GM12865 (cell line): ENCODE measurements at places on chromosomes 3 and 15.

- no peak for DNase-seq
Measured at GRCh38 chr3:38957296-38957695, 94.4 kb downstream of the SCN11A start.

DNA sequence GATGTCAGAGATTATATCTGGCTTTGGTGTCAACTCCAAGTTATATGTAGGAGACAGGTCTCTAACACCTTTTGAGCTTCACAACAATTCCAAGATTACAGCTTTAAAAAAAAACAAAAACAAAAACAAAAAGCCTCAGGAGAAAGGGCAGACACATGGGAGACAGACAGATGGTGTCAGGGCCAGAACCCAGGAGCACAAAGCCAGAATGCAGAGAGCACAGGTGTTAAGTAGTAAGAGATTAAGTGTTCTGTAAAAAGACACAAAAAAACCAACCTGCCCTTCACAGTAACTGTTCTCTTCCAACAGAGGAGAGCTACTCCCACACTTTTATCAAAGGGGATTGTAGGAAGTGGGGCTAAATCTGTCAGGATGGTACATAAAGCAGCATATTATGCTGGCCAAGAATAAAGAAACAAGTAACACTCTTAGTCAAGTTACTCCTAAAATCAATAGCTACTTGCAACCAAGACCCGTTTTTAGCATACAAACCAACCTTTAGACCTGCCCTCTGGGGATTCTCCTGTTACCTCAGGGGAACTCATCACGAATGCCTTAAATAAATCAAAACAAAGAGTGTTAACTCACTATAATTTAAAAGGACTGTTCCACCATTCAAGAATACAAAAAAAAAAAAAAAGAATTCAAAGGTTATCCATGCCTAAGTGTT, 5.9 kb downstream of the CPEB1 start:
- DNase-seq: peak; percentile 14

- DNase-seq: no peak
Measured at GRCh38 chr3:123138839-123139444, 62.8 kb upstream of the SEC22A start.

GRCh38 chr15:27669641-27670040, 429.5 kb downstream of the OCA2 start:
- DNase-seq: no peak

DNA sequence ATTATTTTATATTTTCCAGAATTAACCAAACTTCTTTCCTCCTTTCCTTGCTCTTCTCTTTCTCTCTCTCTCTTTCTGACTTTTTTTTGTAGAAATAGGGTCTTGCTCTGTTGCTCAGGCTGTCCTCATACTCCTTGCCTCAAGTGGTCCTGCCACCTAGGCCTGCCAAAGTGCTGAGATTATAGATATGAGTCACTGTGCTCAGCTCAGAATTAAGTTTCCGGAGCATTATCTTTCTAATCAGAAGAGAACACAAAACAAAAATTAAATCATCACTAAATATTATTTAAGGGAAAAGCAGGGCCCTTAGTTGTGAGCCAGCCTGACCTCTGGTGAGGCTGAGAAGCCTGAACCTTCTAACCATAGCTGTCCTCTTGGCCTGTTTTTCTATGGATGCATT, 168.2 kb downstream of the SOX2 start:
- DNase-seq: no peak

GRCh38 chr3:89038869-89039268, 68.6 kb upstream of the EPHA3 start:
- DNase-seq: no peak

GRCh38 chr3:118171236-118171852, 863.3 kb downstream of the IGSF11 start:
- DNase-seq: no peak

- no peak for DNase-seq
Measured at GRCh38 chr3:11523572-11524101, 120.1 kb downstream of the VGLL4 start.

GRCh38 chr3:38585791-38586420, 63.6 kb downstream of the SCN5A start:
- no peak for DNase-seq

- no peak for DNase-seq
Measured at GRCh38 chr15:39820050-39820602, 37.5 kb upstream of the FSIP1 start.

DNA sequence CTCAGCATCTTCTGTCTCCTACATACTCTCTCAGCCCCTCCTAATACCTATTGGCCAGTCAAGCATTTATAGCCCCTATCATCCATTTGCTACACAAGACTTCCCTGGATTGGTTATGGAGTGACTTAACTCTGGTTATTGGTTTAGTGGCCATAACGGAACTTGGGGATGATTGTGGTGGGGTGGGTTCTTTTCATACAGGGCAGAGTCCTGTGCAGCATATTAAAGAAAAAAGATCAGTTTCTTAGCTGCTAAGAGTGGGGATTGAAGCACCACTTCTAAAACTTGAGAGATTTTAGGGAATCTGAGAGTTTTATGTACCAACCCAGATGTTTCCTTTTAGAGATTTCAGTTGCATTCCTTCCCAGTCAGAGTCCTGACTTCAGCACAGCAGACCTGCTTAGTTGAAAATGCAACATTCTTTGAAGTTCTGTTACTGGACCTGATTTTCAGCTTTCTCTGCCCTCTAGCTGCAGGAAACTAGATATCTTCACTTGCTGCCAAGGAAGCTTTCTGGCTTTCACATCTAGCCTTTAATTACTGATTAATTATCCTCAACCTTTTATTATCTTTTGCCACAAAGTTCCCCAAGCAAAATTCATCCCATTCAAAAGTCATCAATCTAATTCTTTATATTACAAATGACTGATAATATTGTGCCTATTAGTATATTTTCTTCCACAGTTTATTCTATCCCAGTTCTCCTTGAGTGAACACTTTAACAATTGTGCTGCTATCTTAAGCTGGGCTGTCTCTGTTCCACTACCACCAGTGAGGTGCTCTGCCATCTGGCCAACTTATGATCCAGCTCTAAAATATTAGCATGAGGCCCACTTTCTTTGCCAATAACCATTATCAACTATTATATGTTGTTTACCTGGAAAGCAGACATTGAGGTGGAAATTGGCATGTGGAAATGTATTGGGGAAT, 906.0 kb upstream of the ALCAM start:
- DNase-seq: peak; percentile 13

DNA sequence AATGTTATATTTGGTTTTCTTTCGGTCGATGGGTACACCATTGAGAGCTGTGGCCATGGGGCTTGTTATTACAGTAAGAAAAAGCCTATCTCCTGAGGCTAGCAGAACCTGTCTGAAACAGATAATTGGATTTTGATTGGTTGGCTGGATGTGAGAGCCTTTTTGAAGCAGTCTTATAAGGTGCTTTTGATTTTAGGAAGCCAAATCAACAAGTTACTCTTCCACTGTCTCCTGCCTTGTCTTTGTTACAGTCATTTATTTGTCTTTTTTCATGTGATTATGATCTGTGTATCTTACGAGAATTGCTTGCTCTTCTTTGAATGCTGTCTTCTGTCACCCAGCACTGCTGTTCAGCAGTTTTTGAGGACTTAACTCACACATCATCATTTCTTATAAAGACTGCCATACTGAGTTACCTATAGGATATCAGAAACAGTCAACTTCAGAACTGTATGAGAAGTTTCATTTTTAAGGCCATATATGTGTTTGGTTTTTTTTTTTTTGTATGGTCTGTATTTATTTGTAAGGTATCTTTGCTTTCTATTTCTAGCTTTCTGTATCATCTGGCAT, 51.1 kb downstream of the MEF2A start:
- no peak for DNase-seq

- DNase-seq: no peak
Measured at GRCh38 chr3:64764386-64764929, 76.7 kb upstream of the ADAMTS9 start.

DNA sequence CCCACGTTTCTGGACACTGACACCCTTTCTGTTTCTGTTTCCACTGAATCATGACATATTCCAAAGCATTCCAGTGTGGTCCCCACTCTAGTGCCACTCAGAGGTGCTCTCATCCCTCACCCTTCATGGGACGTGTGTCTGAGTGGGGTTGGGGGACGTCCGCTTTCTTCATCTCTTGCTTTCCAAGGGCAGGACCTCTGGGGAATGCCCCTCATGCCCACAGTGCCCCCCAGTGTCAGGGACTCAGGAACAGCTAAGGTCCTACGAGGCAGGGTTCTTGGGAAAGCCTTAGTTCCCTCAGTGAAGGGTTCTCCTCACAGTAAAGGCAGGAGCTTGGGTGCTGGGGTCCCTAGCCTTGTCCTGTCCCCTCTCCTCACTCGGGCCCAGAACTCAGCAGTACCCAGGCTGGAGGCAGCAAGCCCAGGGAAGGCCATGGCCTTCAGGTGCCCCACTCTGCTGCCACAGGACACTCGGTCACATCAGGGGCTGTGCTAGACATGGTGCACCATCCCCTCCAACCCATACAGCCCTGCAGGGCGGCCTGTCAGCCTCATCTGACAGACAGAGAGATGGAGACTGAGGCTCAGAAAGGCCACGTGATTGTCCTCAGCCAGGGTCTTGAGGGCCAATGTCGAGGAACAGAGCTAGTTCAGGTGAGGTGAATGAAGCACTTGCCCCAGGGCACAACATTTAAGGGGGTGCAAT, 261.0 kb downstream of the TLE3 start:
- DNase-seq: no peak

GRCh38 chr15:53506370-53506769, 253.1 kb downstream of the WDR72 start:
- DNase-seq: no peak

DNA sequence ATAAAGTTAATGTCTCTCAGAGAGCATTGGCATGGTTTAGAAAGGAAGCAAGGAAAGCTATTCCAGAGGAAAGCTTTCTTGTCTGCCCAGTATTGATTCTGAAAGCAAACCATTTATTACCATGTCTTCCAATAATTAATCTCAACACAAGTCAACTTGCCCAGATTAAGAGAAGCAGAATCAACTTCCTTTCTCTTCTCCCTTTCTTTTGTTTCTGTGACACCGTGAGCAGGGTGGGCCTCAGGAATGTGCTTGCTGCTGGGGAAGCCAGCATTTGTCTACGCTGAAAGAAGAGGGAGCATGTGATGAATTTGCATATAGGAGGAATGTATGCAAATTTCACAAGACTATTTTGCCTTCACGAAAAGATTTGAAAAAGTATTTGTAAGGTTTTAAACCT, 368.6 kb upstream of the ROPN1 start:
- no peak for DNase-seq

DNA sequence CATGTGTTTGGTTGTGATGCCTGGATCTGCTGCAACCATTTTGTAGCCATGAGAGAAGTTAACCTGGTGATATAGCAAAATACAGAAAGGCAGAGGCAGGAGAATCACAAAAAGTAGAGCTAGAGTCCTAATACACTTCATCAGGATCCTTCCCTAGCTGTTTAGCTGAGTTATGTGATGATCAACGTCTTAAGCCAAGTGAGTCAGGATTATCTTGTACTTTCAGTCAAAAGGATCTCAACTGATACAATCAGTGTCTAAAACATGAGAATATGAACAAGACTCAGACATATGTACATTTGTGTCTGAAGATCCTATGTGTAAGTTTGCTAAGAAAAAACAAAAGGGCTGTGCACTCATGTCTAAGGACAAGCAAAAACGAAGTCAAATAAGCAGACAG, 236.9 kb downstream of the NTRK3 start:
- no peak for DNase-seq

- DNase-seq: no peak
Measured at GRCh38 chr3:106347350-106347749, 478.5 kb upstream of the CBLB start.

- no peak for DNase-seq
Measured at GRCh38 chr3:87161013-87161412, 66.1 kb upstream of the CHMP2B start.

GRCh38 chr3:149366941-149367840, 10.3 kb downstream of the TM4SF1 start:
- no peak for DNase-seq

GRCh38 chr3:183958226-183958625, 59.5 kb downstream of the ABCC5 start:
- no peak for DNase-seq

GRCh38 chr3:168671091-168671490, 575.4 kb upstream of the GOLIM4 start:
- DNase-seq: no peak

GRCh38 chr3:172853921-172854666, 103.6 kb downstream of the ECT2 start:
- DNase-seq: no peak

- no peak for DNase-seq
Measured at GRCh38 chr15:93985176-93985575, 246.2 kb upstream of the MCTP2 start.

- DNase-seq: no peak
Measured at GRCh38 chr15:47412136-47412535, 305.2 kb upstream of the SEMA6D start.

DNA sequence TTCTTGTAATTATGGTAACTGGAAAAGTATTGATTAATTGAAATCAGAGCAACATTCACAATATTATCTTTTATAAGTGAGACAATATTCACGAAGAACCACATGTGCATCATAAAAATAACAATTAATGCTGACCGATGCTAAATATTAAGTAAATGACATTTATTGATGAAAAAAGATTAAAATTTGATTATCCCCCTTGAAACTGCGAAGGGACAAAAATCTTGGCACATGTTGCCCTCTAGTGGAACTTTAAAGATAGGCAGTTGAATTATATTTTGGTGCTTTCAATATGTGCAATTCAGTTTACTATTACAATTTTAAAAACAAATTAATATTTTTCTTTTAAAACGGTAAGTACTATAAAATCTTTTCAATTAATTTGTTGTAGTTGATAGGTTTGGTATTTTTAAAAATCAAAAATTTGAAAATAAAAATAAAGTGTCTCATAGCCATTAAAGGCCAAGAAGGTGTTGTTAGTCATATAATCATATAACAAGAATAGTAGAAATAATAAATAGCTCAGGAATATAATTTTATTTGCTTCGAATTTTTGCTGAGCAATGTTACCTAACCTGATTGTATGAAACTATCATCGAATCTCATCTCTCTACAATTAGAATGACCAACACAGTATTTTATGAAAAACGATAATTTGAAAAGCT, 270.2 kb downstream of the ROBO1 start:
- DNase-seq: peak; percentile 5

DNA sequence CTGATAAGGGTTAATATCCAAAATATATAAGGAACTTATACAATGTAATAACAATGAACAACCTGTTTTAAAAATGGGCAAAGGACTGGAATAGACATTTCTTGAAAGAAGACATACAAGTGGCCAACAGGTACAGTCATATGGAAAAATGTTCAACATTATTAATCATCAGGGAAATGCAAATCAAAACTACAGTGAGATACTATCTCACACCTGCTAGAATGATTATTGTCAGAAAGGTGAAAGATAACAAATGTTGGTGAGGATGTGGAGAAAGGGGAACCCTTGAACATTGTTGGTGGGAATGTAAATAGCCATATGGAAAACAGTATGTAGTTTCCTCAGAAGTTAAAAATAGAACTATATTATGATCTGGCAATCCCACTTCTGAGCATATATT, 20.4 kb downstream of the GOLM2 start:
- DNase-seq: peak; percentile 52

- peak; percentile 74 for DNase-seq
Measured at GRCh38 chr3:42213417-42213816, 52.6 kb downstream of the CCK start.

GRCh38 chr3:76349715-76350480, 564.5 kb upstream of the ZNF717 start:
- no peak for DNase-seq
